ENCODE measurements at places on chromosomes 13 and 19.

GRCh38 chr19:49142866-49143335 is 12.3 kb downstream of the HRC start:
- DNase-seq: peak; percentile 60

DNA sequence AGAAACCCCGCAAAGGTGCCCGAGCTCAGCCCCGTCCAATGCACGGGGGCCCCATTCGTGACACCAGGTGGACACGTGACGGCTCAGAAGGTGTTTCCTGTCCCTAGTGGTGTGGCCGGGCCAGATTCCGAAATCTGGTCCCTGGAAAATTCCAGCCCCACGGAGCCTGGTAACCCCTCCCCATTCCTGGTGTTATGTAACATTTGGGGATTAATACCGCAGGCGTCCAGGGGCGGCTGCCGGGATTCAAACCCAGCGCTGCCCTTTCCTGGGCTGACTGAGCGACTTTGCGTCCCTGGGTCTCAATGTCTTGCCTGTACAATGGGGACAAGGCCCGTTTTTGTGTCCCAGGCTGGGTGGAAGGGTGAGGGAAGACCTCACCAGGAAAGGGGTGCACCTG is 1.0 kb upstream of the PLK5 start:
- DNase-seq: no peak

DNA sequence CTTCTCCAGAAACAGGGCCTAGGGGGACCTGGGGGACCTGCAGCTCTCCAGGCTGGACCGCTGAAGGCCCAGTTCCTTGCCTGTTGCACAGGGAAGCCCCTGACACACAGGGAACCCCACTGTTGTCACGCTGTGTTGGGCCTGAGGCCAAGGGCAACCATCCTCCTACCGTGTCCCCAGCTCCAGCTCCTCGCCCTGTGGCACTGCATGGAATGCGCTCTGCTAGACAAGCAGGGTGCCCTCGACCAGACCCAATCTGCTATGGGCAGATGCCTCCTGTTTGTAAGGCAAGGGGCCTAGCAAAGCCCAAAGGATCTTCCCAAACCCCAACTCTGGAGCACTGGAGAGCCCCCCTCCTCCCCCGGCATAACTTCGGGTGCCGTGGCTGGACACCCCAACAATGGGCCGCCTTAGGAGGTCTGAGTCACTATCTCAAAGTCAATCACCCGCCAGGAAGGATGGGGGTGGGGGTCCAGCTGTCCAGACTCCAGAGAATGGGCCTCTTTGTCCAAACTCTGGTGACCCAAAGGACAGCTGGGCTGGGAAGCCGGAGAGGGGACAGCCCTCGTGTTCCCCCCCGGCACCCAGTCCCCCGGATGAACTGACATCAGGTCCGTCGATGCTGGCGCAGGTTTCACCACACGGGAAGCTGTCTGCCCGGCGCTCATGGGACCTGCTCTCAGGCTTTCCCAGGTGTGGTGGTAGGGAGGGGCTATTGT is 3.7 kb downstream of the BRSK1 start:
- DNase-seq: no peak

DNA sequence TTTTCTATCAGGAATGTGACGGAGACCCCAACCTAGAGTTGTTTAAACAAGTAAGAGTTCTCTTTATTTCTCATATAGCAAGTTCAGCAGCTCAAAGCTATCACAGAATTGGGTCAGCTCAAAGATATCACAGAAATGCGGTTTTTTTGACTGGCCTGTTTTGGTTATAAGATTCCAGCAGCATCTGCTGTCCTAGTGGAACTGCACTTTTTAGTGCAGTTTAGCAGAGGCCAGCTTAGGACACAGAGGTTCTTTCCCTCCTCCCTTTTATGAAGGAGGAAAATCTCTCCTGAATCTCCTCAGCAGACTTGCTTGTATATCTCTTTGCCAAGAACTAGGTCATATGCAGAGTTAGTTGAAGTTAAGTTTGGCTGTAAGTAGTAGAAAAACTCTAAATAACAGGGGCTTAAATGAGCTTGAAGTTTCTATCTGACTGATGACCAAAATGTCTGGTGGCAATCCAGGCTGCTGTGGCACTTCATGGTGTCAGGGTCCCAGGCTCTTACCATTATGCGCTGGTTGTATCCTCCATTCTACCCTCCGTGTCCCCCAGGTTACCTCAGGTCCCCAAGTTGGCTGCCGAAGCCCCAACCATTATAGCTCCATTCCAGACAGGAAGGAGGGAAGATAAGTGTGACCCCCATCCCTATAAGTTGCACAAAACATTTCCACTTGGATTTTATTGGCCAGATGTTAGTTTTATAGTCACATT is 6.6 kb downstream of the PPP2R1A start:
- no peak for DNase-seq

- no peak for DNase-seq
Measured at GRCh38 chr13:36822785-36823184, 3.8 kb downstream of the RFXAP start.

DNA sequence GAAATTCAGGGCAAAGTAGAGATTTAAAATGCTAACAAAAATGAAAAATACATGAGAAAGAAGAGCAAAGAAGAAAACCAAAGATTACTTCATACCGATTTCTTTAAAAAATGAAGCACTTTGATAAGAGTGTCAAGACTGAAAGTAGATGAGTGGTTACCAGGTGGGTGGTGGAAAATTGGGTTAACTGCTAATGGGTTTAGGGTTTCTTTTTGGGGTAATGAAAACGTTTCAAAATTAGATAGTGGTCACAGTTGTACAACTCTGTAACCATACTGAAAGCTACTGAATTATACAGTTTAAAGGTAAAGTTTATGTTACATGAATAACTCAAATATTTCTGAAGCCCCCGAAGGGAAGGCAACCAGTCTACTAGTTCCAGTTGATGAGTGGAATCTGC is 179.4 kb downstream of the NDFIP2 start:
- DNase-seq: no peak

DNA sequence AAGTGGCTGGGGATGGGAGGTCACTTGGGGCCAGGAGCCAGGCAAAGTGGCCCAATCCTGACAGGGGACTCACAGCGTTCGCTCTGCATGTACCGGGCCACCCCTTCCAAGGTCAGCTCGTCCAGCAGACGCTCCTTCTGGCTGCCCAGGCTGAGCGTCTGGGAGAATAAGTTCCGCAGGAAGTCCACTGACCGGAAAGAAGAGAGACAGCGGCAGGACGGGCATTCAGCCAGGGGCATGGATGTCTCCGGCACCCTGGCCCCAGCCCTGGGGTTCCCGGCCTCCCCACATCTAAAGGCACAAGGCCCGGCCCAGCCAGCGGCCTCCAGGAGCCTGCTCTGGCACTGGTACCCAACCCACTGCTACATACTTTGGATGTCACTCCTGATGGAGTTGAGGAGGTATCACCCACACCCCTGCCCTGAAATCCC is 6.1 kb downstream of the SIRT2 start:
- DNase-seq: no peak

DNA sequence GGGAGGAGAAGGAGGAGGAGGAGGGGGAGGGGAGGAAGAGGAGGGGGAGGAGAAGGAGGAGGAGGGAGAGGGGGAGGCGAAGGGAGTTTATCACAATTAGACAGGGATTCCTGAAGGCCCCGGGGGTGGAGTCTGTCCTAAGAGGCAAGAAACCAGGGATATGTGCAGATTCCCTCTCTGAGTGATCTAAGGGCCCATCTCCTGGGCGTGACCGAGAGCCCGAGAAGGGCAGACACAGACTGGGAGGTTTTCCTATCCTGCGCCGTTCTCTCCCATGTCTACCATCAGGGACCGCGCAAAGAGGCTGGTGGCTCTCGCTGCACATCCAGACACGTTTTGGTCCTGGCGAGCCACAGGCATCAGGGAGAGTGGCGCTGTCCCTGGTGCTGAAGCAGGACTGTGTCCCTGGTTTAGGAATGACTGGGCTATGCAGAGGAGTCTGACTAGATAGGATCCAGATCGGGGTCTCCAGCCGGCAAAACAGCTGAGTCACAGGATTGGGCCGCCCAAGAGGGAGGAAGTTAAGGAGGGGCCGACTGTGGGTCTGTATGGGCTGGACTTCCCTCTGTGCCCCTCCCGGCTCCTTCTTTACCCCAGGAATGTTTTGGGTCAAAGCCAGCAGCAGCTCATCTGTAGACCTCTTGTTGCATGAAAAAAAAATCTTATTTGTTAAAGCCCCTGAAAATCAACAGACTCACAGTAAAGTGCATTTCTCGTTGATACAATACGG is 17.9 kb upstream of the ZNF175 start:
- peak; percentile 43 for DNase-seq
